GM20000 (cell line): ENCODE measurements at places on chromosomes 13 and 19.

GRCh38 chr19:33449799-33450198, 71.8 kb downstream of the PEPD start:
- DNase-seq, result no peak

DNA sequence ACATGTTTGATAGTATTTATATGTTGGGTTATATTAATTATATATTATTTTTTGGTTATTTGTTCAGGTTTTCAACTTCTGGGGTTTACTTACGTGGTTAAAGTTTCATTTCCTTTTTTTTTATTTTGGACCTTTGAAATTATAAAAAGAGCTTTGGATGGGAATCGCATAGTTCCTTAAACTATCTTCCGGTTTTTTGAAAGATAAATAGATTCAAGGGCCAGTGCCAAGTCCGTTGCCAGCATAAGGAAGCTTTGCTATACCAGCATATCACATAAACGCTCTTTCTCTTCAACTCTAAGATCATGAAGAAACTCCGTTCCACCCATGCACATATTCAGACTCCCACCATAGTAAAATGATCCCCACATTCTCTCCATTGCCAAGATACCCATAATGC, 7.4 kb upstream of the OXGR1 start:
- no peak for DNase-seq

- no peak for DNase-seq
Observed at GRCh38 chr19:8386990-8387389, 3.2 kb upstream of the RAB11B start.

- no peak for DNase-seq
Observed at GRCh38 chr19:1675633-1676350, 23.4 kb upstream of the TCF3 start.
